ENCODE measurements at places on chromosomes 16 and 17. TPM values are rescaled to one million over a fixed set of nuclear protein-coding genes. Genes with fewer than 3 reads are reported as not detected.
A peak's percentile ranks its signal among the peaks of the same experiment; 100 is the strongest.

HLF gene
- total RNA-seq = 0.57 TPM

ZG16 gene
- total RNA-seq = 0.09 TPM

ZNF469 gene
- total RNA-seq = 0.61 TPM

CDH5 gene
- total RNA-seq = 7.5 TPM

DLX3 gene
- 0.09 TPM for total RNA-seq

OR1E2 gene
- total RNA-seq = not detected

GRCh38 chr17:5629128-5629527, 44.8 kb upstream of the NLRP1 start:
- H3K36me3 ChIP-seq = no peaks in the 10 kb centered on the region
- DNase-seq = no peak
- H3K27ac ChIP-seq = no peak overlapping the region
- H3K27me3 ChIP-seq = no peaks in the 10 kb centered on the region

DNA sequence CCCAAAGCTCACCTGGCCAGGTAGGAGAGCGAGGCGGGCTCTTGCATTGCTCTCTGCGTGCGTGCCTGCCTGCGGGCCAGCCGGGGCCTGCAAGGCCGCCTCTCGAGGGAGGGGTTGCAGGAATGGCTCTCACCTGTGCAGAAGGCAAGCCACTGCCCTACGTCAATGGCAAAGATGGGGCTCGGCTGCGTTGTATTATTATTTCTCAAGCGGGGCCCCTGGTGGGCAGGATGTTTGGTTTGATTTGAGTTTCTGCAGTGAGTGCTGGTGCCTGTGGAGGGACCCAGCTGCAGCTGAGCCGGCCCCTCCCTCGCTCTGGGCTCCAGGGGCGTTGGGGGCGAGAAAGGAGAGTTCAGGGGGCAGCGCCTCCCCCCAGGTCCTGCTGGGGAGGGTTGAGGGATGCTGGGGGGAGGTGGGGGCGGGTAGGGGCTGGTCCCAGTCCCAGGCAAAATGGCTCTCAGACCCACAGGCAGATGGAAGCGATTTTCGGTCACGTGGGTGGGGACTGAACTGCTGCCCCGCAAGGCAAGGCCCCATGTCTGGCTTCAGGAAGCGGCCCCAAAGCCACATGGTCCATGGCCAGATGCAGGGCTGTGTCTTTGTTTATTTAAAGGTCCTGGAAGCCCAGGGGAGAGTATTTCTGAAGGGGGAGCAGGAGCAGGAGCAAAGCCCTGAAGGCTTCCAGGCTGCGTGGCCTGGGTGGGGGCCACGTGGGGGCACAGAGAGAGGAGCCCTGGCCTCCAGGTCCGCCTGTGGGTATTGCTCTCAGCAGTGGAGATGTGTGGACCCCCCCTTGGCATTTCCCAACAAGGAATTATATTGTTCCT, 338.8 kb downstream of the SEC14L1 start:
- H3K4me1 ChIP-seq = peaks cover 71% of the 10 kb centered on the region
- H3K27ac ChIP-seq = peak overlapping the region; percentile 47
- H3K27me3 ChIP-seq = no peaks in the 10 kb centered on the region
- no peak for DNase-seq

DNA sequence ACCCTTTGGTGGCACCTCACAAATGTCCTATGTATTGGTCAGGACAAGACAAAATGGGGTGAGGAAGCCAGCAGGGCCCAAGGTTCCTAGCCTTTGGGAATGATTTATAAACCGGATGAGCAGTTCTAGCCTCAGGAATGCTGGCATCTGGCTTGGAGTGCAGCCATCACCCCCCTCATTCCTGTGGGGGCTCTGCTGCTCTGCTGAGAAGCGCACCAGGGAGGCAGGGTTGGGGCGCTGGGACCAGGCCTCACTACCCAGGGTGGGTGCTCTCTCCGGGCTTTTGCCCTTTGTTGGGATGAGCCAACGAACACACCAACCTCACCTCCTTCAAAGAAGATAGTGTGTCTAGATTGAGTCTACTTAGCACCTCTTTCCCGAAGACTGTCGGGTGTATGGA, 39.2 kb downstream of the TMEM11 start:
- no peak overlapping the region for H3K27ac ChIP-seq
- H3K4me3 ChIP-seq = no peak overlapping the region
- H3K4me1 ChIP-seq = no peaks in the 10 kb centered on the region
- peaks cover 27% of the 10 kb centered on the region for H3K36me3 ChIP-seq

GRCh38 chr16:456891-457483, 31.5 kb downstream of the RAB11FIP3 start:
- no peaks in the 10 kb centered on the region for H3K27me3 ChIP-seq
- H3K4me3 ChIP-seq = no peak overlapping the region
- peaks cover 2% of the 10 kb centered on the region for H3K36me3 ChIP-seq
- H3K27ac ChIP-seq = peak overlapping the region; percentile 17
- no peak for DNase-seq
- H3K4me1 ChIP-seq = peaks cover 9% of the 10 kb centered on the region

DNA sequence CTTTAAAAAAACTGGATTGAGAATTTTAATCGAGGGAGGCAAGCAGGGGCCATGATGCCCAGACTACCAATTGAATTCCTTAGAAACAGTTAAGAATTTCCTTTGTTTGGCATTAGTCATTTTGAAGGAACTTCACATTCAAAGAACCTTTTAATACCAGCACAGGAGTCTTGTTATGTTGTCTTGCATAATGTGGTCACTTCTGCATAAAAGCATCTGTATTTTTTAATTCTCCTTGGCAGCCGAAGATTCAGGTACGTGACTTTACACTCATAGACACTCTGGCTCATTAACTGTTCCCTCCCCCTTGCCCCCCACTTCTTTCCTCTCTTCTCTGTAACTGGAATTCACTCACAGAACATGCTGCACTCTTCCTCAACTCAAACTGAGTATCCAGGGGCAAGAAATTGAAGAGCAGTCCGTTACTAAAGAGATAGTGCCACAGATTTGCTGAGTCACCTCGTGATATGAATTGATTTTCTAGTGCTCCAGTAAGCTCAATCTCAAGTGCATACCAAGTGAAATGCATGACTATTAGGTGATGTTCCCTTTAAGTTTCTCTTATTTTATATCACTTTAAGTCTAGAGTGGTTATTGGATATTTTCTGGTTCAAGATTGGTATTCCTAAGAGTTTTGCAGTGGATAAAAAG, 572.2 kb upstream of the SOX9 start:
- no peaks in the 10 kb centered on the region for H3K36me3 ChIP-seq
- H3K27me3 ChIP-seq = no peaks in the 10 kb centered on the region
- H3K4me1 ChIP-seq = no peaks in the 10 kb centered on the region
- DNase-seq = no peak
- no peak overlapping the region for H3K27ac ChIP-seq
- no peak overlapping the region for H3K4me3 ChIP-seq

DNA sequence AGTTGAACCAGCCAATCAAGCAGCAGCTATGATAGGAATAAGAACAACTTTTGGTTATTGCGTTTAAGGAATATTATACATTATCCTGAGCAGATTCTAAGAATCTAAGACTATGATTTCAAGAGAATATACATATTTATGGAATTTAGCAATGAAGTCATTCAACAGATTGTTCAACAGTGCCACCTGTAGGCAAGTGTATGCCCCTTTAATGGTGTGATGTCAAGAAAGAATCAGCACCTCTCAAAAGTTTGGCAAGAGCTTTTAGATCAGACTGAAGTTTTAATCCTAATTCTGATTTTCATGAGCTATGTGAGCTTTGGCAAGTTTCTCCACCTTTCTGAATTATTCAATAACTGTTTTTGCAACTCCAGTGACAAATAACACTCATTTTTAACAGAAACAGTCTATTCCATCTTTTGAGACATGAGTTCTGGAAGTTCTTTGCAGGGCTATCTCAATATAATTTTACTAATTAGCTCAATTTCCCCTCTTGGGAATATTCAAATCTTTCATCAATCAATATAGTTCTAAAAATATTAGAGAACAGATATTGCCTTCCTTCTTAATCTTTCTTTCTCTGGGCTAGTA, 474.3 kb upstream of the TOM1L1 start:
- H3K4me3 ChIP-seq = no peak overlapping the region
- no peaks in the 10 kb centered on the region for H3K27me3 ChIP-seq
- DNase-seq = no peak
- H3K36me3 ChIP-seq = no peaks in the 10 kb centered on the region
- no peak overlapping the region for H3K27ac ChIP-seq

DNA sequence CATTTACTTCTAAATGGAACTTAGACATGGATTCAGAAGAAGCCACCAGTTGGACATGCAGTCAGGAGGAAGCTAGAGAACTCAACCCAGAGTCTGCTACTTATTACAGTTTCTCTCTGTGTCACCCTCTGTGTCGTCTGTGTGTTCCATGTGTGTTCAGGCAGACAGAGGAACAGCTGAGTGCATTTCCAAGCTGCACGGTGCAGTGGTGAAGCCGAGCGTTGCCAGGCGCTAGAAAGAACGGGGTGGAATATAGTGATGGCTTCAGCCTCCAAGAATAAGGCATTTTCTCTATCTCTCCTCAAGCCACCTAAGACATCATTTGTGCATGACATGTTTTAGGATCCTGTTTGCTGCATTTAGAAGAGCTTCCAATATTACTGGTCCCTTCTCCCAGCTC, 101.1 kb upstream of the CCL2 start:
- H3K27ac ChIP-seq = no peak overlapping the region
- H3K4me1 ChIP-seq = peaks cover 8% of the 10 kb centered on the region
- no peak overlapping the region for H3K4me3 ChIP-seq
- DNase-seq = no peak

GRCh38 chr17:41943492-41943891, 13.1 kb downstream of the ODAD4 start:
- no peak overlapping the region for H3K4me3 ChIP-seq
- H3K36me3 ChIP-seq = no peaks in the 10 kb centered on the region
- no peak for DNase-seq
- H3K4me1 ChIP-seq = no peaks in the 10 kb centered on the region

GRCh38 chr17:38894276-38894675, 24.4 kb downstream of the LASP1 start:
- H3K4me3 ChIP-seq = no peak overlapping the region
- no peaks in the 10 kb centered on the region for H3K27me3 ChIP-seq
- peaks cover 88% of the 10 kb centered on the region for H3K36me3 ChIP-seq
- H3K4me1 ChIP-seq = peaks cover 69% of the 10 kb centered on the region
- no peak for DNase-seq
- H3K27ac ChIP-seq = peak overlapping the region; percentile 93

DNA sequence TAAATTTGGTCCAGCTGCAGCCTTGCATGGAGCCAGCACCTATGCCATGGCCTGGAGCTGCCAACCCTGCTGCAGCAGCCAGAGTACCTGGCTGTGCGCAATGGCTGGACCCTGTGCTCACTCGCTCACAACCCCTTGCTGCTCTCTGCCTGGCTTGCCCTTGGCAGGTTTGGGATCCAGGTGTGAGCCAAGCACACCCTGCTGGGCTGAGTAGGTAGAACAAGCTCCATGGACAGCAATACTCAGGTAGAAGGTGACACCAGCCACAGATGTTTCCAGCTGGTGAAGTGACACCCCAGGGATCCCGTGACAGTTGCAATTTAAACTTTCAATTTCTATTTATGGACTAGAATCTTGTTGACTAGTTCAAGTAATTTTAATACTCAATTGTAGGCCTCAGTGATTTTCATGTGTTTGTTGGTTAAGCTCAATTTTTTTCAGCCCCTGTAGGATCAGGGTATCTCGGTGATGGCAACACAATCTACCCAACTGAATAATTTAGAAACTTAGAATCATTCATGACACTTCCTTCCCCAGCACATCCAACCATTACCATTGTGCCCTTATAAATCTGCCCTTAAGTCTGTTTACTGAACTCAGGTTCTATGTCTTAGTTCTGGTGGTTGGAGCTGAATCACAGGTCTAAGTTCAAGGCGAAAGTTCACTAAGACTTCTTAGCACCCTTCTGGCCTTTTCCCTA, 480.0 kb downstream of the PMP22 start:
- H3K4me1 ChIP-seq = no peaks in the 10 kb centered on the region
- no peak overlapping the region for H3K4me3 ChIP-seq
- no peaks in the 10 kb centered on the region for H3K36me3 ChIP-seq
- H3K27me3 ChIP-seq = no peaks in the 10 kb centered on the region

DNA sequence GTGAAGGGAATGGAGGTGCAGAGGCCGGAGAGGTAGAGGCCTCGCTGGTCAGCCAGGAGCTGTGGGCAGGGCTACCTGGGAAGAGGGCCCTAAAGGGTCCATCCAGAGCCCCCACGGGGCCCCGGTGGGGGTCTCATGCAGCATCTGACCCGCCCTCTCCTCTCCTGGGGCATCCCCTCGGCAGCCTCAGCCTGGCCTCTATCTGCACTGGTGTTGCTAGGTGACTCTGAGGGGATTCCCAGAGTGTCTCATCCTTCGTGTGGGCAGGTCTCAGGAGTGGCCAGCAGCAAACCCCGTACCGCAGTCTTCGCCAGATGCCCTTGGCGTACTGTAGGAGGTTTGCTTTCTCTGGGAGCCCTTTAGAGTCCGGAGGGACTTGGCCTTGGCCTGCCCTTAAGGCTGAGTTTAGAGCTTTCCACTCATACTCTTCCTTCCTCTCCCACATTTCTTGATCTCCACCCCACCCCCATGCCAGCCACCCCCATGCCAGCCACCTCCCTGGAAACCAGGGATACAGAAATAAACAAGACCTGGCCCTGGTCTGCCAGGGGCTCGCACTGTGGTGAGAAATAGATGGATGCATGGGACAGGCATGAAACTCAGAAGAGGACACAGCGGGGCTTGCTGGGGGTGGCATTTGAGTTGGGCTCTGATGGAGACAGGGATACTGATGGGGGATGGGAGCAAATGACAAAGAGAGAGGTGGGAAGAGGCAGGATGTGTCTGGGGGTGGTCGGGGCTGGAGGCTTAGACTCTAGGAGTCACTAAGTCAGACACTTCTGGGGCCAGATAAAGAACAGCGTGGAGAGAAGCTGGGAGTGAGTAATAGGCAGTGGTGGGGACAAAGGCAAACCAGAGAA, 9.9 kb downstream of the SLC5A10 start:
- no peaks in the 10 kb centered on the region for H3K4me1 ChIP-seq
- no peak for DNase-seq
- H3K36me3 ChIP-seq = no peaks in the 10 kb centered on the region
- H3K27me3 ChIP-seq = peaks cover 4% of the 10 kb centered on the region
- no peak overlapping the region for H3K4me3 ChIP-seq

- no peaks in the 10 kb centered on the region for H3K36me3 ChIP-seq
- no peaks in the 10 kb centered on the region for H3K27me3 ChIP-seq
Observed at GRCh38 chr16:11229432-11229831, 26.6 kb downstream of the SOCS1 start.

GRCh38 chr16:57279780-57280638, 4.5 kb downstream of the PLLP start:
- H3K27me3 ChIP-seq = peaks cover 48% of the 10 kb centered on the region
- no peak overlapping the region for H3K27ac ChIP-seq
- peaks cover 16% of the 10 kb centered on the region for H3K4me1 ChIP-seq

- H3K27me3 ChIP-seq = no peaks in the 10 kb centered on the region
- DNase-seq = peak; percentile 61
- no peaks in the 10 kb centered on the region for H3K36me3 ChIP-seq
- H3K4me3 ChIP-seq = no peak overlapping the region
Observed at GRCh38 chr17:65294181-65294719, 157.1 kb downstream of the RGS9 start.

DNA sequence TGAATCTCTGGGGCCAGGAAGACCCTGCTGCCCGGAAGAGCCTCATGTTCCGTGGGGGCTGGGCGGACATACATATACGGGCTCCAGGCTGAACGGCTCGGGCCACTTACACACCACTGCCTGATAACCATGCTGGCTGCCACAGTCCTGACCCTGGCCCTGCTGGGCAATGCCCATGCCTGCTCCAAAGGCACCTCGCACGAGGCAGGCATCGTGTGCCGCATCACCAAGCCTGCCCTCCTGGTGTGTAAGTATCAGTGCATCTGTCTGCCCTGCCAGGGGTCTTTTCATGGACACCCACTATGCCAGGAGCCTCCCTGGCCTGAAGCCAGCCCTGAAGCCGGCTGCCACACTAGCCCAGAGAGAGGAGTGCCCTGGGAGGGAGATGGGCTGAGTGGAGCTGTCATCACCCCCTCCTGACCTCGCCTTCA, at the start of gene CETP:
TSS of gene CETP (plus strand) at position 100 of the 431 bp plus-strand sequence. CDS start at position 130, 30 bp downstream.
- no peak within 1 kb of the TSS for H3K4me3 ChIP-seq

All from thymus (tissue), 14 donors.